ENCODE measurements at places on chromosomes 12 and 14. TPM values are rescaled to one million over a fixed set of nuclear protein-coding genes. Genes with fewer than 3 reads are reported as not detected.

Gene GNG2
- 6.8 TPM for total RNA-seq

Gene B3GNT4
- 4.0 TPM for total RNA-seq

Gene ACOT6
- total RNA-seq, result not detected

Gene TCP11L2
- total RNA-seq, result 12.1 TPM

Gene EFS
- 0.23 TPM for total RNA-seq

Gene TMTC1
- total RNA-seq, result 5.8 TPM

Gene RNASE12
- not detected for total RNA-seq

Gene ITGB7
- total RNA-seq, result 3.4 TPM

Gene NEUROD4
- total RNA-seq, result not detected

Gene NYNRIN
- total RNA-seq, result 3.1 TPM

Measured in PC-3 (cell line).